ENCODE measurements at places on chromosomes 5 and 9.
A peak's percentile ranks its signal among the peaks of the same experiment; 100 is the strongest.

DNA sequence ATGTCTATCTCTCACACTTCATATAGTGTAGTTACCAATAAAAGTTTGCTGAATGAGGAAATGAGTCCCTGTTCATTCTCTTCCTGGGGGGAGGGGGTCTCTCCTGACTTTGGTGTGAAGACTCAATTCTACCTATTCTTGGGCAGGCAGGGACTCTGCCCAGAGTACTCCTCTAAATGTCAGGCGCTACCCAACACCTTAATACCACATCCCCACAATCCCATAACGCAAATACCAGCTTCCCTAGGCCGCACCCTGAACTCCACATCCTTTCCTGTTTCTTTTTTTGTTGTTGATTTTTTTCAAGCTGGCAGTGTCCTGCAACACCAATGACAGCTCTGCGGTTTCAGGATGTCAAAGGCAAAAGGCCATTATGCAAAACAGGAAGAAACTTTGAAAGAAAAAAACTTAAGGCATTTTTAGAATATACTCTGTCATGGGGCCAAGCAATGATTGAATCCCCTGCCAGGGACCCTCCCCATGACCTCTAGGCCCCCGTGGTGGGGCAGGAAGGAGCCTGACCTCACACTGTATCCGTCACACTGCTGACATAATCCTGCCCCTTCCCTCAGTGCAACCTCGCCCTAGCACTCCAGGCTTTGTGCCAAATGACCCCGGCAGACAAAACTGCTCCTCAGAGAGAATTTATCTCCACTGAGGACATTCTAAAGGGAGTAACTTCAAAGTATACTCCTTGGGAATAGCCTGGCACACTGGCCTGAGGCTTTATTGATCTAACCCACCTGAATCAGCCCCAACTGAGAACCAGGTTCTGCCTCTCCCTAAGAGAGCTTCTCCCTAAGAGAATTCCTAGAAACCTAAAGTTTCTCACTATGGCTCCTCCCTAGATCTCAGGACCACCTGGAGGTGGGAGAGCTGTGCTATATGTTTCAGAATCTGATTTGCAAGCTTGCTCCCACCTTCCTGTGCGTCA is 8.0 kb downstream of the B4GALT1 start:
- DNase-seq: no peak

- DNase-seq: no peak
Observed at GRCh38 chr9:108479989-108480652, 375.7 kb downstream of the ACTL7B start.

DNA sequence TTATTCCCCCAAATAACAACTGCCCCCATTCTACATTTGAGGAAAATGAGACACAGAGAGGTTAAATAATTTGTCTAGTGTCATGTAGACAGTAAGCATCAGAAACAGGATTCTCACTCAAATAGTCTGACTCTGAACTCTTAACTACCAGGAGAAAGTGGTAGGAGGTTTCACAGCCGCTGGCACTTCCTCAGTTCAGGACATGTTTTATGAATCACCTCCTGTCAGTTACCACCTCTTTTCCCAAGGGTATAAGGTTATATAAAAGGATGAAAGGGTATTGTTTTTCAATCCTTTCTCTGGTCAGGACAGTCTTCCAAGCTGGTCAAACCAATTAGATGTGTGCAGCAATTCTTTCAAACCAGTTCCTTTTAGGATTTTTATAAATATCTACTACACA is 52.1 kb downstream of the TSSK1B start:
- DNase-seq: no peak

DNA sequence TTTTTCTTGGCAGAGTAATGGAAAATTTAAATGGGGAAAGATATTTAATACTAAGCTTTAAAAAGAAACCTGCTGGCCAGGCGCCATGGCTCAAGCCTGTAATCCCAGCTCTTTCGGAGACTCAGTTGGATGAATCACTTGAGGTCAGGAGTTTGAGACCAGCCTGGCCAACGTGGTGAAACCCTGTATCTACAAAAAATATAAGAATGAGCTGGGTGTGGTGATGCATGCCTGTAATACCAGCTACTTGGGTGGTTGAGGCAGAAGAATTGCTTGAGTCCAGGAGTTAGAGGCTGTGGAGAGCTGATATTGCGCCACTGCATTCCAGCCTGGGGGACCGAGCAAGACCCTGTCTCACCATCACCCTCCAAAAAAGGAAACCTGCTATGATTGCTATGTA is 32.8 kb downstream of the TUT7 start:
- no peak for DNase-seq

DNA sequence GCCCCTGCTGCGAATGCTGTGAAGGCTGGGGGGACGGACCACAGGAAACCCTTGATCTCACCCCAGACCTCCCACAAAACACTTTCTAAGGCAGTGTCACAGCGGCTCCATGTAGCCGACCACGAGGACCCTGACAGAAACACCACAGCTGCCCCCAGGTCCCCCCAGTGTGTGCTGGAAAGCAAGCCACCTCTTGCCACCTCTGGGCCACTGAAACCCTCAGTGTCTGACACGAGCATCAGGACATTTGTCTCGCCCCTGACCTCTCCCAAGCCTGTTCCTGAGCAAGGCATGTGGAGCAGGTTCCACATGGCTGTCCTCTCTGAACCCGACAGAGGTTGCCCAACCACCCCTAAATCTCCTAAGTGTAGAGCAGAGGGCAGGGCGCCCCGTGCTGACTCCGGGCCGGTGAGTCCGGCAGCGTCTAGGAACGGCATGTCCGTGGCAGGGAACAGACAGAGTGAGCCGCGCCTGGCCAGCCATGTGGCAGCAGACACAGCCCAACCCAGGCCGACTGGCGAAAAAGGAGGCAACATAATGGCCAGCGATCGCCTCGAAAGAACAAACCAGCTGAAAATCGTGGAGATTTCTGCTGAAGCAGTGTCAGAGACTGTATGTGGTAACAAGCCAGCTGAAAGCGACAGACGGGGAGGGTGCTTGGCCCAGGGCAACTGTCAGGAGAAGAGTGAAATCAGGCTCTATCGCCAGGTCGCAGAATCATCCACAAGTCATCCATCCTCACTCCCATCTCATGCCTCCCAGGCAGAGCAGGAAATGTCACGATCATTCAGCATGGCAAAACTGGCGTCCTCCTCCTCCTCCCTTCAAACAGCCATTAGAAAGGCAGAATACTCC is 84.7 kb downstream of the GOLPH3 start:
- no peak for DNase-seq

GRCh38 chr5:148972974-148973374 is 89.9 kb downstream of the SH3TC2 start:
- DNase-seq: no peak

DNA sequence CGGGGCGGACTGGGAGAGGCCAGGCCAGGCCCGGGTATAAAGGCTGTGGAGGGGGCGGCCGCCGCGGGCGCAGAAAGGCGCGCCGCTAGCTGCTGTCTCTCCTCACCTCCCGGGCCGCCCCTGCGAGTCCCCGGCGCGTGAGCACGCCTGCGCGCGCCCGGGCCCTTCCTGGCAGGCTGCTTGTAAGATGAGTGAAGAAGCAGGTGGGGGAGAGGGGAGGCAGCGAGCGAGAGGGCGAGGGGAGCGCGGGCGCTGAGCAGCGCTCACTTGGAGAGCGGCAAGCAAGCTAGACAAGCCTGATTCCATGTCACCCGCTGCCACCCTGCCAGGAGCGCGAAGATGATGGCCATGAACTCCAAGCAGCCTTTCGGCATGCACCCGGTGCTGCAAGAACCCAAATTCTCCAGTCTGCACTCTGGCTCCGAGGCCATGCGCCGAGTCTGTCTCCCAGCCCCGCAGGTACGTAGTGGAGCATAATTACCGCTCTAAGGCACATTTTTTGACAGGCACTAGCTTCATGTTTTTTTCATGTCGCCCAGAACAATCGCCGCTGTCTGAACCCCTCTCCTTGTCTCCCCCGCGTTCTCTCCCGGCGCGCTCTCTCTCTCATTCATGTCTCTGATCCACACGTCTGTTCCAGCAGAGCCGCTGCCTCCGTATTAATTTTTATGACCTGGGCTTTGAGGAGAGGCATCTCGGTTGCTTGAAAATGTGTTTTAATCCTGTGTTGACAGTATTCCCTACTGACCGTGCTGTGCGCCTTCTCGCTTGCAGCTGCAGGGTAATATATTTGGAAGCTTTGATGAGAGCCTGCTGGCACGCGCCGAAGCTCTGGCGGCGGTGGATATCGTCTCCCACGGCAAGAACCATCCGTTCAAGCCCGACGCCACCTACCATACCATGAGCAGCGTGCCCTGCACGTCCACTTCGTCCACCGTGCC is at the start of gene POU4F3:
Gene POU4F3, plus strand, starts transcription at position 66 of the 941 bp plus-strand sequence. Its CDS starts 274 bp downstream, at position 340.
- peak; percentile 13 for DNase-seq

DNA sequence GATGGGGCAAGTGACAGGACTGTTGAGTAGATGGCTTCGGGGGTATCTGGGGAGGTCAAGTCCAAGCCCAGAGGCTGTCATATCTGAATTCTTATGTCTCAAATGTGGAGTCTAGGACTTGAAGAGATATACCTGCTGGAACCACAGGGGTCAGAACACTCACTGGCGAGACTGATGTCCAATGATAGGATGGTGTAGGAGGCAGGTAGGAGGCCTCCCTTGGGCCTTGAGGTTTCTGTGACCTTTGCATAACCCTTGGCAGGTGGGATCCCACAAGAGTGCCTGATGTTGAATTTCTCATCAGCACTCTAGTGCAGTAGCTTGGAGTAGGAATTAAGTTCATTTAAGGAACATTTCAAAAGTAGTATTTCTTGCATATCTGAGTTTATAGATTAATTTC is 2.8 kb downstream of the CCL21 start:
- DNase-seq: no peak

GRCh38 chr5:6861036-6861435 is 147.8 kb downstream of the TENT4A start:
- no peak for DNase-seq

DNA sequence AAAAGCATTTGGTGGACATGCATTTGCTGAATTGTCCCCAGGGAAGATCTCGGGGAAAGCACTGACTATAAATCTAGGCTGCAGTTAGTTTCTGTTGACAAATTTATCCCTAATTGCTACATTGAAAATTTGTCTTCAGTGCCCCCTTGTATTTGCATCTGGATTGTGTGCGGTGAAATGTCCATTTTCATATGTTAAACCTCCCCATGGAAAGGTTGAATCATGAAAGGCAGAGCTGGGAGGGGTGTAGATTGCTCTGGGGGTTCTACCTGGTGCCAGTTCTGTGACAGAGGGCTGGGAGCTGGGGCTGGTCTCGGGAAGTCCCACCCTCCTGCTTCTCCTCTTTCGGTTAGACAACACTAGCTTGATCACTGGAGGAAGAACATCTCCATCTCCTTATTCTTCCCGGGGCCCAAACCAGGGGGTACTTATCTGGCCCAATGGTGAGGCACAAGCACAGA is 101.9 kb downstream of the GADD45G start:
- no peak for DNase-seq

GRCh38 chr9:137130176-137130755 is 8.7 kb upstream of the GRIN1 start:
- no peak for DNase-seq

GRCh38 chr9:126505697-126506346 is 107.9 kb upstream of the LMX1B start:
- DNase-seq: no peak

DNA sequence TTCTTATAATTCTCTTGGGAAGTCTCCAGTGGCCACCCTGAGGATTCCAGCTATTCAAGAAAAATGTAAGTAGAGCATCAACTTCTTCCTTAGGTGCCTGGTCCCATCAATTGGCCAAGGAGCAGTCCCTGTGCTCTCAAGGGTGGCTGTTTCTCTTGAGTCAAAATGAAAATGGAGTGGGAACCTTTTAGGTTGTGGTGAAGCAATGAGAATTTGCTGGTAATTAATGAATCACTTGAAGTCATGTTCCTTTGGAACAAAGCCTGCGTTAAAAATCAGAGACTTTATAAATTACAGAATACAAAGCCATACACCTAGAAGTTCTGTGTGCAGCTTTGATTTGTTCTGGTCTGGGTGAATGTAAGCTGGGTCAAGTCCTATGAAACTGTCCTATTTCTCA is 48.9 kb downstream of the IL31RA start:
- no peak for DNase-seq

DNA sequence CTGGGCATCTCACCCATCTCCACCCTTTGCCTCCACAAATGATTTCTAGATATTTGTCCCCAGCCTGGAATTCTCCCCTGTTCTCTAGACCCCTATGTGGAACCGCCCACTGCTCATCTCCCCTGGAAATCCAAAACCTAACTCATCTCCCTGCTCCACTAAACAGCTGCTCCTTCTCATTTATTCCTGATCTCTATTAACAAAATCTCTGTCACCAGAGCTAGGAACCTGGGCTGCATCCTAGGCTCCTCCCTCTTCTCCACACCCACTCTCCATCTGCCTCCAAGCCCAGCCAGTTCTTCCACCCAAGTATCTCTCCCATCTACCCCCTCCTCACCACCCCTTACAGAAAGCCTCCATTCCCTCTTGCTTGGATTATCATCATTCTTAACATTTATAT is 24.0 kb upstream of the SYNPO start:
- peak; percentile 63 for DNase-seq

- DNase-seq: no peak
Observed at GRCh38 chr9:2849941-2850340, 6.0 kb upstream of the PUM3 start.

- no peak for DNase-seq
Observed at GRCh38 chr9:26725573-26725972, 167.0 kb downstream of the CAAP1 start.

- no peak for DNase-seq
Observed at GRCh38 chr9:36946653-36947052, 87.4 kb downstream of the PAX5 start.

- no peak for DNase-seq
Observed at GRCh38 chr9:8779478-8779877, 979.9 kb upstream of the DMAC1 start.

DNA sequence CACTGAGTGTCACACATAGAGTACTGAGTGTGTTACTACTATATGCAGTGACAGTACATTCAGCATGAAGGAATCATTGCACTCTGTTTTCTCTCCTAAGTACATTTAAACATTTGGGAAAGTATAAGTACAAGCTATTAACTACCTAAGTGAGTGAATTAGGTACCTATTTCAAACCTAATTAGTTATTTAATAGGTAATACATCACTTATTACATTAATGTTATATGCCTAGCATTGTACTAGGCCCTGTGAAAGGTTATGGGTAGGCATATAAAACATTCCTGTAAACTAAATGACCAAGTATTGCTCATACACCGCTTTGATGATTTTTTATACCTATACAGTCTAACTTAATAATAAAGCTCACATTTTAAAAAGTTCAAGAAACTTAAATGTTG is 25.7 kb upstream of the PPP3R2 start:
- DNase-seq: no peak

Measured in NCI-H1694 (cell line).